ENCODE measurements at places on chromosomes 4 and X.

GRCh38 chrX:129648514-129649267 is 6.1 kb downstream of the APLN start:
- no peak for DNase-seq

DNA sequence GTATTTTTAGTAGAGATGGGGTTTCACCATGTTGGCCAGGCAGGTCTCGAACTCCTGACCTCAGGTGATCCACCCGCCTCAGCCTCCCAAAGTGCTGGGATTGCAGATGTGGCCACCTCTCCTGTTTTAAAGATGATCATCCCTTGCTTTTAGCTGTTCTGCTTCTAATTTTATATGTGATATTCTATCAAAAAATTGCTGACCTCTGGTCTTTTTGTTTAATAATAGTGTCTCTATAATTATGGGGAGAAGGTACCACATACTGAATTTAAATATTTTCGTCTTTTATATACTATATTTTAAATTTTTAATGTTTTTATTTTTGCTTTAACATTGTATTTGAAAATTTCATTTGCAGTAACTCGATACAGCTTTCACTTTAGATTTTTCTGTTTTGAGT is 15.6 kb downstream of the USP9X start:
- DNase-seq, result no peak

- DNase-seq, result no peak
Observed at GRCh38 chr4:3218824-3219760, 29.9 kb upstream of the MSANTD1 start.

GRCh38 chr4:187286525-187286924 is 562.9 kb upstream of the FAT1 start:
- DNase-seq, result no peak

- no peak for DNase-seq
Observed at GRCh38 chr4:47104986-47105385, 73.6 kb downstream of the GABRB1 start.

GRCh38 chr4:101823864-101824263 is 33.3 kb downstream of the BANK1 start:
- DNase-seq, result no peak

DNA sequence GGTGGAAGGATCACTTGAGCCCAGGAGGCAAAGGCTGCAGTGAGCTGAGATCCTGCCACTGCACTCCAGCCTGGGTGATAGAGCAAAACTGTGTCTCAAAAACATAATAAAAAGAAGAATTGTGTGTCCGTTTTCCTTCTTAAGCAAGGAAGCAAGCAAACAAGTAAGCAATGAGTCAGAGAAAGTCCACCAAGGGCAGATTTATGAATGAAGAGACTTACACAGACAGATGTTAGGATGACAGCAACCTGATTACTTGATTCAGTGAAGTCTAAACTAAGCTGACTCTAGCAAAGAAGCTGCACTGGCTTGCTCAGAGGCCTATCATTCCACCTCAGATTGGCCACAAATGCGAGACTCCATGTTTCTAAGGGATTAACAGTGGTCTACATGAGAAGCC is 34.1 kb upstream of the SCML1 start:
- no peak for DNase-seq

DNA sequence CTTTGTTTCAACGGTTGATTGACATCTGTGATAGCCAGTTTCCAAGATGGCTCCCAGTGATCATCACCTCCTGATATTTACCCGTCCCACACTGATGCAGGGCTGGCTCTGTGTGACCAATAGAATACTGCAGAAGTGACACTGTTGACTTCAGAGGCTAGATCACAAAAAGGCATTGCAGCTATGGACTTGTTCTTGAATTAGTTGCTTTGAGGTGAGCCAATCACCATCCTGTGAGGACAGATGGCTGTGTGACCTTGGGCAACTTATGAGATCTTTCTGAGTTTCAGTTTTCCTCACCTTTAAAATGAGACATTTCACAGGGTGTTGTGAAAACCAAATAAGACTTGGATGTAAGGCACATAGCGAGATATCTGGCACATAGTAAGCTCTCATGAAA is 1.8 kb upstream of the GPR82 start:
- DNase-seq, result no peak

DNA sequence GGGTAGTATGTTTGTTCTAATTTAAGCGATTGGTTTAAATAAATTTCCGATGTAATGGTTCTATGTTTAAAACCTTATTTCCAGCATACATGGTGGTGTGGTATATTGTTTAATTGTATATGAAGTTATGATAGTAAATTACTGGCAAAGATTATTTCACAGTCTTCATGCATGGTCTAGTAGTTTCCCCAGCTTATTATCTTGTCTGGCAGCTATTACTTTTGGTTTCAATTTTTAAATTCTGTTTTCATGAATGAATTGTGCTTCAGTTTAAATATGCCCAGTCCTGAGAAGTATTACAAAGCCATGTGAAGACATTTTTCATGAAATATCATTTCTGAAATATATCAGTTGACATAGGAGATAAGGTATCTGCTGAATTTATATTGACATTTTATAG is 6.3 kb downstream of the ALG13 start:
- DNase-seq, result no peak

- no peak for DNase-seq
Observed at GRCh38 chr4:164337219-164337944, 416.5 kb upstream of the SMIM31 start.

GRCh38 chr4:51906167-51906958 is 63.4 kb downstream of the DCUN1D4 start:
- no peak for DNase-seq

DNA sequence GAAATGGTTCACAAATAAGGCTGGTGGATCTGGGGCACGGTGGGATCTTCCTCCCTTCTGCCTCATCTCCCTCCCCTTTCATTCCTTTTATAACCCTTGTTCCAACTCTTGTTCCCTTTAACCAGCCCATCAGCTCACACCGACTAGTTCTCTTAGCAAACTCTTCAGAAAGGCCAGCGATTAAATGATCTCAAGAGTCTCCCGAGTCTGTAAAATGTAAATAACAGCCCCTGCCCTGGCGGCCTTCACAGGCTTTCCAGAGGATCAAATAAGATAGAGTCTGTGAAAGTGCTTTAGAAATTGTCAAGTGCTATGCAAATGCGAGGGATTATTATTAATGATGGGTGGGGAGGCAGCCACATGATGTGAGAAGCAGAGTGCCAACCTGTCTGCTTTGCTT is 27.1 kb downstream of the TSC22D3 start:
- DNase-seq, result no peak

GRCh38 chr4:38889143-38889542 is 21.5 kb downstream of the FAM114A1 start:
- no peak for DNase-seq

DNA sequence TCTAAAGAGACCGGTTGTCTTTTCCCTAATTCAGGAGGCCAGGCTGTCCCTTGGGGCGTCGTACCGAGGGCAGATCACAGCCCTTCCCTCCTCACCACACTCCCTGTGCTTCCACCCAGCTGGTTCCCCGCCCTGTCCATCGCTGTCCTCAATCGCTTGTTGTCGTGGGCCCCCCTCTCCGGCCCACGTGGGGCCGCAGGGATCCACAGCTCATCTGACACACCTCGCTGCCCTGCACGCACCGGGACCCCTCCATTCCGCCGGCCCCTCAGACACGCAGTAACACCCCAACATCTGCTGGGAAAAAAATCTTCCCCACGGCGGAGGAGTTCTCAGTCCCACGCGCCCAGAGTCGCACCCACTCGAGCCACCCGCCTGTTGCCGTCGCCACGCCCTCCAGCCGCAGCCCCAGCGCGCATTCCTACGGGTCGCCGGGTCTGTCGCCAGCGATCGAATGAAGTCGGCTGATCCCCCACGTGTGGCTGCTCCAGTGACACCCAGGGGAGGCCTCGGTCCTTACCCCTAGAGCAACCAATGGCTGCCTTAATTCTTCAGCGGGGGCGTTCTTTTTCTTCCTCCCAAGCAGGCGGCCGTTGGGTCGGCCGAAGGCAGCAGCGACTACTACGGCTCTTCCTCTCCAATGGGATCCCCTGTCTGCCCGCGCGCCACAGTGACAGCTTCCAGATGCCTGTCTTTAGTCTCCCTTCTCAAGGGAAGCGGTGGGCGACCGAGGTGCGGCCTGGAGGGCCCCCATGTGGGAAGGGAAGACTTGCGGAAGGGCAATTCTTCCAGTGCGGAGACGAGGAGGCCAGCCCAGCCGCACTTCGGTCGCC is 893 bp upstream of the SEPTIN11 start:
- peak; percentile 69 for DNase-seq

- no peak for DNase-seq
Observed at GRCh38 chrX:148466292-148466691, 34.1 kb upstream of the AFF2 start.

DNA sequence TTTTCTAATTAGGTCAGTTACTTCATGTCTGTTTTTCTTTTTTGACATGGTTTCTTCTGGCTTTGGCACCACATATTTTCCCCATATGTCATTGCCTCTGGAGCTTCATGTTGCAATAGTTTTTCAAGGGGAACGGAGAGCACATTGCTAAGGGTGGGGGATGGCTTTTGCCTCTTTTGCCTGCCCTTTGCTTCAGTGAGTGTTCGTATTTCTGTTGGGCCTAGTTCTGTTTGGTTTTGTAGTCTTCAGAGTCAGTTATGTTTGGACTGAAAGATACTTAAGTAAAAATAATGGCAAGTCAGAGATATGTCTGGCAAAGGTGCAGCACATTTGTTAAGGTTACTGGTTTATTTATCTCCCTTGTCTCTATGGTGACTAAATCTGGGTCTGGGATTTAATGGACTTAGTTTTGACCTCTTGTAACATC is 29.1 kb downstream of the FHL1 start:
- no peak for DNase-seq

DNA sequence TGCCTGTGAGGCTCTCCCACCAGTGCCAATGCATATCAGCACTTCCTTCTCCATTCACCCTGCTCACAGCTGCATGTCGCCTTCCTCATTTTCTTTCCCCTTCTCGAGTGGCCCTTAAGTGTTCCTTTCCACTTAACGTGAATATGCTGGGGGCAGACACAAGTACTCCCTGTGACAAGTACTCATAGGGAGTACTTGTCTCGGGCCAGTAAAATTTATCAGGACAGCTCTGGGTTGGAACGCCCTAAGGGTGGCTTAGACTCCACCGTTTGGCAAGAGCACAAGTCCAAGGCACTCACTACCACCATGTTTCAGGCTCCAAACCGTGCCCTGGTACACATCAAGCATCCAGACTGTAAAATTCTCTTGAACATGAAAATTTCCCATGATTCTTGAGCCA is 3.9 kb upstream of the LDOC1 start:
- DNase-seq, result no peak

- DNase-seq, result no peak
Observed at GRCh38 chr4:181148470-181148869, 1094.7 kb upstream of the TENM3 start.

GRCh38 chr4:188403272-188403671 is 264.0 kb downstream of the TRIML1 start:
- DNase-seq, result no peak

GRCh38 chr4:6710282-6710681 is 617 bp upstream of the MRFAP1L1 start:
- DNase-seq, result no peak

DNA sequence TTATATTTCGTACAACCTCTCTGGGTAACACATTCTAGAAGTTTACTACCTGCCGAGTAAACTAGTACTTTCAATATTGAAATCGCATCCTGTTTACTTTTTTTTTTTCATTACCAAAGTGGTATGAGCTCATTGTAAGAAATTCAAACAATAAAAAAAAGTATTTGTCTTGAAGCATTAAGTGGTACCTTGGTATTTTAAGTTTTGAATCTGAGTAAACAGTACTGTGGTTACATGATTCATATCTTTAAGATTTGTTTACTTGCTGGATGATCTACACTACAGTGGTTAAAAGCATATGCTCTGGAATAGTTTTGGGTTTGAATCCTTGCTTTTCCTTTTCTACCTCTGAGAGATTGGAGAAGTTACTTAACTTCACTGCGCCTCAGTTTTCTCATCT is 3.8 kb upstream of the MMGT1 start:
- DNase-seq, result no peak

- no peak for DNase-seq
Observed at GRCh38 chr4:3107691-3108121, 33.2 kb downstream of the HTT start.

GRCh38 chrX:2931612-2932011 is 2.5 kb upstream of the ARSD start:
- DNase-seq, result no peak

- no peak for DNase-seq
Observed at GRCh38 chrX:47751670-47752069, 85.0 kb upstream of the ZNF81 start.

- DNase-seq, result no peak
Observed at GRCh38 chr4:41559940-41560516, 22.1 kb downstream of the LIMCH1 start.

DNA sequence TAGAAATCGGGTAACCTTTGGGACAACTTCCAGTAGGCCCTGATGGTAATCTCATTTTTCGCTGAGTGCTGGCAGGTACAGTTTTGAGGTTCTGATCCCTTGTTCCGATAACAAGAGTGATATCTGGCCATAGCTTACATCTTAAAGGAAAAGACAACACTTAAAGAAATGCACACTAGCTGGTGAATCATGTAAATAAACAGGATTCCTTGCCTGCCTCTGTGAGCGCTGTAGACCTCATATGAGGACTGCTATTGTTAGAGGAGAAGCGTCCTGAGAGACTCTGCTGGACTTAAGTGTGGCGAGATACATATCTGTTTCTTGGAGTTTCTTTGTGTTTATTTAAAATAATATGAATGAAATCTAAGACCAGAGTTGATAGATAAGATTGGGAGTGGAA is 149.3 kb upstream of the SLC4A4 start:
- no peak for DNase-seq

DNA sequence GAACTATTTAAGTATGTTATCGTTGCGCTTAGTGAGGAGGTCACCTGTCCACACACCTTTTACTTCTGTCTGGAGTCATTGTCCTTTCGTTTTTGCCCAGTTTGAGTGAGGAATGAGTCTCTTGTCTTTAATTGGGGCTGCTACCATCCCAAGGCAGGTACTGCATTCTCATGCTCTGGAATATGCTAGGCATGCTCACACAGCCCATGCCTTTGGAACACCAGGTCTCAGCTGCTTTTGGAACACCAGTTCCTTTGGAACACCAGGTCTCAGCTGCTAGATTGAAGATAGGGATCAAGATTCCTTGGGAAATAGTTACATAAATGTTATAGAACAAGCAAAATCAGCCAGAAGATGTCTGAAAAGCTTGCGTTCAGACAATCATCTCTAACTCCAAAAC is 73.1 kb downstream of the AREG start:
- DNase-seq, result no peak

DNA sequence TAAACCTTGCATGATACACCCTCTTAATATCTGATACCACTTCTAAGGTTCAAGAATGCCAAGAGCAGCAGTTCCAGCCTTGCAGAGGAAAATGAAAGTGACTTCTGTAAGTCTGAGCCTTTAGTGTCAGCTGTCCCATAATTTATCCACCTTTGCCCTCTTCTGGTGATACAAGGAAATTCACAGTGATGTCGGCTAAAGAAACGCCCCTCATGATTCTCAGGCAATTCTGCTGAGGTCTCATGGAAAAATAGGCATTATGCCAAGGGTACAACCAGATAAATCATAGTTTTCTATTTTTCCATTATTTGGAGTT is 172.2 kb upstream of the CXCL13 start:
- no peak for DNase-seq

Data from T-helper 2 cell (primary cell).